SW480 (cell line): ENCODE measurements at places on chromosomes 2 and 18.

- DNase-seq: no peak
Measured at GRCh38 chr2:215793747-215794595, 219.4 kb downstream of the MREG start.

GRCh38 chr2:11257964-11258363 lies 86.5 kb downstream of the ROCK2 start:
- DNase-seq: no peak

DNA sequence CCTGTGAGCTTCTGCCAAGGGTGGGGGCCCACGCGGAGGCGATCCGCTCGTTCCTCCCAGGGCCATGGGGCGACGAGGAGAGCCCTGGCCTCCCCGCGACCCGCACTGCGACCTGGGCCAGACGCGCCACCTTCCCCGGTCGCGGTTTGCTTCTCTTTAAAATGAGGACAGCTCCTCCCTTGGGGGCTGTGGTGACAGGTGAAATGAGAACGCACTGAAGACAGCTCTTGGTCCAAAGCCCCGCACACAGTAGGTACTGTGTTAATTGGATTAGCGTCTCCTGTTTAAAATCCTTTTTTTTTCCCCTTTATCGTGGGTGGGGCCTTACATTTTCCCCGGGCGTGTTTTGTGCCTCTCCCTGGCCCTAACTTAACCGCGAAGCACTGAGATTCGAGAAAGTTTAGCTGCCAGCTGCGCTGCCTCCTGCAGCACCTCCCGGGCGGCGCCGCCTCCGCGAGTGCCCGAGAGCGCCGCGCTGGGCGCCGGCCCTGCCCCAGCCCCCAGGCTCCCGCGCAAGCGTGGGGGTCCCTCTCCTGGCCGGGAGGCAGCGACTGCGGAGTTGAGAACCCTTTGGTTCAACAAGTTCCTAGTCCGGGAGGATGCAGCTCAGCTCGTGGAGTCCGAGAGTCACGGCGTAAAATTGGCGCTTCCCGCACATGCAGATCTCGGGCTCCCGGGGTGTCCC lies 1.1 kb downstream of the HPCAL1 start:
- DNase-seq: peak; percentile 60

GRCh38 chr2:81672923-81673322 lies 1368.4 kb upstream of the LRRTM1 start:
- no peak for DNase-seq

DNA sequence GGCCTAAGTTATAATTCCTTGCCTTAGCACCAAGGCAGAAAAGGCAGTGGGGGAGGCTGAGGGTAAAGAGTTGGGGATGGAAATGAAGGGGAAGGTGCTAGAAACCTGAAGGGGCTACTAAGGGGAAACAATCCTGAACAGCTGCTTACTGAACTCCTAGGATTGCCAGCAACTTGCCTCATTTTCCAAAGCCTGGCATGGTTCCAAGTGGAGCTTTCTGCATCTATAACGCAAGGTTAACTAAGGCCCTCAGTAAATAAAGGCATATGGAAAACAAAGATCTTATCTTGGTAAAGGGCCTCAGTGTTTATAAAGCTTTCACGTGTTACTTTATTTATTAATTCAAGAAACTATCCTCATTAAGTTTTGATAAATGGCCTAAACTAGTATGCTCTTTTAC lies 10.9 kb downstream of the MEP1B start:
- no peak for DNase-seq

DNA sequence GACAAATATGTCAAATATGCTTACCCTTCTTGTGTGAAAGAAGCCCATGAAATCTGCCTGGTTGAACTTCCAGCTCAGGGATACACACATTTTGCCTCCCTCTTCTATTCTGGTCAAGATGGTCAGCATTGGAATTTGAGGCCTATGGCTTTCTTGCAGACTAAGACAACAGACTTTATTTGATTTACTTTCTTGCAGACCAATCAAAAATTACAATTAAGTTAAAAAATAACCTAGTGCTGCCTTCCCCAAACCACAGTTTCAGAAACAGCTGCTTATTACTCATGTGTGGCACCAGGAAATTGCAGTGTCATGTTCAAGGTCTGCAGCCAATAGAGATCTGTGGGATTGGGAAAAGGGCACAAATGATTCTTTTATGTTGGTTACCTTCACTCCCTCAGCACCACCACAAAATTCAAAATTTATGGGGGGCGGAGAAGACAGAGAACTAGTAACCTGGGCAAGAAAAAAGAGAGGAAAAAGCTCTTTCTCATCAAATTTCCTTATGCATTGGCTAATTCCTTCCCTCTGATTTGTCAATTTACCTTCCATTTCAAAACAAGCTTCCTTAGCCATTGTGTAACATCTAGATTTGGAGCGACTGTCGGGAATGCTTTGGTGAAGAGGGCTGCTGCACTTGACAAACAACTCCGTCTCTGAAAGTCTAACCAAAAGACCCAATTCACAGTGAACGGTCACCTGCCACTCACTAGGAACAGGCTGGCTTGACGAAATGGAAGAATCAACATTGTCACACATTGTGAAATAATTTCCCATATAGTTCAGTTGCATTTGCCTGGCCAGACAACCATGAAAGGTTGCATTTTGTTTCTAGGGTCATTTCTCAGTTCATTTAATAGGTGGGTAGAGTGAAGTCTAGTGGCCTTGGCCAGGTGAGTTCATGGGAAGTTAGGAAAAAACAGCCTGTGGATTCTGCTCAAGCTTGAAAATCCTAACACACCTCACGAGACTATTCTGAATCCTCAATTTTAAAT lies 100.4 kb upstream of the FZD5 start:
- peak; percentile 23 for DNase-seq

GRCh38 chr18:76514573-76514972 lies 19.5 kb upstream of the ZNF516 start:
- DNase-seq: no peak

GRCh38 chr18:47946889-47947288 lies 16.4 kb upstream of the SMAD2 start:
- DNase-seq: no peak

DNA sequence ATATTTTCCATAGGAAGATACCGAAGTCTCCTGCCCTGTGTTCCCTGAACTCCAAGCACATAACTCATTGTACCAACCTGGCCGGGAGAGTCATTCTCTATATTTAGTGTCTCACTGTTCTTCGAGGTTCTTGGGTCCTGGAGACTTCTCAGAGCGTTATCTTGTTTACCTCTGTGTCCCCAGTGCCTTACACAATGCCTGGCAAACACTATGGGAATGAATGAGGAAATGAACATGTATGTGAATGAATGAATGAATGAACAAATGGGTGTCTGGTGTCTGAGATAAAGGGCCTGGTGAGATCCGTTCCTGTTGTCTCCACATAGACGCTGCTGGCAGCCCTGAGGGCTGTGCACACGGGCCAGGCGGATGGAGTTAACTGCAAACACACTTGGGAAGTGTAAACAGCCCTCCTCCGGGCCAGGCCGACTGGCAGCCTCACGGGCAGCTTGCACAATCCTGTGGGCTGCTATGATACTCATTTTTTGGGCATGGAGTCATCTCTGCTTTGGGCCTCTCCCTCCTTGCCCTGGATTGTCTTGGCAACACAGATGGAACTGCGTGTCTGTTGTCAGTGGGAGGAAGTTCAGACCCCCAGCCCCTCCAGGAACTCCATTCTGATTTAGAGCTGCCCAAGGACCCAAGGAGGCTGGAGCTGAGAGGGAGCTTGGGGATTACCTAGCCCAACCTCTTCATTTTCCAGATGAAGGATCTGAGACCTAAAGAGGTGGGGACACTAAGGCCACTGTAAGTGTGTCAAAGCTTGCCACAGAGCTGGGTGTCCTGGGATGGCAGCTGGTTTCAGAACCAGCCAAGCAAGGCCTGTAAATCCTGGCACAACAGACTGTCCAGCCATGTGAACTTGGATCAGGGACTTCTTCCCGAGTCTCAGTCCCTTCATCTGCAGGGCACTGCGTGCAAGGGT lies 124.4 kb downstream of the INHBB start:
- DNase-seq: peak; percentile 72

GRCh38 chr18:76491776-76492668 lies 3.0 kb downstream of the ZNF516 start:
- DNase-seq: peak; percentile 43

DNA sequence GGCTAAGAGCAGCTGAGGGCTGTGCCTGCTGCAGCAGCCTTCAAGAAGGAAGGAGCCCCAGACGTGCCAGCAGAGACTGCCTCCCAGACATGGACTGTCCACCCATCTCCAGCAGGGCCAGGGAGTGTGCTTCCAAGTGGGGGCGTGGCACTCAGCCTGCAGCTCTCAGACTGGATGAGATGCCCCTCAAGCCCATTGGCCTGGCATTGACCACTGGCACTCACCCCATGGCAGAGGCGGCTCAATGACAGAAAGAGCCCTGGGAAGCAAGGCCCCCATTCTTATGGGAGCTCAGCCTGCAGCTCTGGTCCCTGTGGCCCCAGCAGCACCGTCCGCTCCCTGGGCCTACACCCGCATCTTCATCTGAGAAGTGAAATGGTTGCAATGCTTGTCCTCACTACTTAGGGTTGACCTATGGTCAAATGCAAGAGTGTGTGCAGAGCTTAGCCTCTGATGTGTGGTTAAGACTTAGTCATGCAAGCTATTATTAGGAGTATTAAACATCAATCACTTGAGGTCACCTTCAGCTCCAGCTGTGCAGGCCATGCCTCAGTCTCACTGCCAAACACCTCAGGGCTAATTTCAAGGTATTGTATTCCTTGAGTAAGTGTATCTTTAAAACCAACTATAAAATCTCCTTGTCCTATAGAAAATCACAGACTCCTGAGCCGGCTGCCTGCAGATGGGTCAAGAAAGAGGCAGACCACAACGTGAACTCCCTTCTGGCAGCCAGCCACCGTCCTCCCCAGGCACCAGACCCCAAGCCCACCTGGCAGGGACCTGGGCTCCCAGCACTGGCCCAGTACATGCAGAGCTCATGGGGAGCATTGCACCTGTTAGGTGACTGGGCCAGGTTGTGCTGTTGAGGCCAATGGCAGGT lies 194.8 kb downstream of the NDUFA10 start:
- DNase-seq: peak; percentile 15

DNA sequence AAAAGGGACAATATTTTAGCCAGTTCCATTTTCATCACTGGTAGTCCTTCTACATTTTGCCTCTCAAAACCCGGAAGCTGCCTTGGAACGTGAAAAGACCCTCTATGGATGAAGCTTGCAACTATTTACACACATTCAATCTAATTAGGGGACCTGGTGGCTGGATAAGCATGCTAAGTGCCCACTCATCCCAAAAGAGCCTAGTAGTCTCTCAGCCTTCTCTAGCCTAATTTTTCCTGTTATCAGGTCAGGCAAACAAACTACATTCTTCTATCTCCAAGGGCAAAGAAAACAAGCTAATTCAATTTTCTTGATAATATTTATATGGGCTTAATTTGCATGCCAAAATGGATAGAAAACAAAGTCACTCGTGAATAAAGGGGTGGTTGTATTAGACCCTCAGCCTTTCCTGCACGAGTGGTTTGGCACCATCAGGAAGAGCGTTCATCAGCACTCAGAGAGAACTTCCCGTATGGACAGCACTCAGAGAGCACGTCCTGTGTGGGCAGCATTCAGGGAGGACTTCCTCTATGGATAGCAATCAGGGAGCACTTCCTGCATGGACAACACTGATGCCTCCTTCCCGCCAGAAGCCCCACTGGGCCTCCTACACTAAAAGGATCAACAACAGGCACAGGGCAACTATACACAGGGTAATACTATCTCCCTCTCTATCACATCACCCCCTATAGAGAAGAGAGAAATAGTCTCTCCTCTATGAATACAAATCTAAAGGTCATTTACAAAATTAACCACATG lies 122.2 kb downstream of the RBMS1 start:
- no peak for DNase-seq

GRCh38 chr18:36680042-36680441 lies 148.8 kb downstream of the TPGS2 start:
- no peak for DNase-seq

GRCh38 chr2:126494593-126494992 lies 161.4 kb upstream of the GYPC start:
- DNase-seq: no peak

- no peak for DNase-seq
Measured at GRCh38 chr2:218252509-218253231, 8.1 kb upstream of the GPBAR1 start.

- peak; percentile 75 for DNase-seq
Measured at GRCh38 chr2:239269173-239269885, 131.5 kb downstream of the HDAC4 start.

- no peak for DNase-seq
Measured at GRCh38 chr18:36634573-36635216, 194.1 kb downstream of the TPGS2 start.
